Neural crest cell (in vitro differentiated cells): ENCODE measurements at places on chromosomes 2 and 18. TPM values are rescaled to one million over a fixed set of nuclear protein-coding genes. Genes with fewer than 3 reads are reported as not detected.

PXDN gene
- 217 and 218 TPM in 2 replicates for total RNA-seq

PER2 gene
- total RNA-seq: 8.6 TPM in 2 replicates

VWC2L gene
- total RNA-seq: 0.11 and 0.23 TPM in 2 replicates

STPG4 gene
- total RNA-seq: 0.26 and 0.34 TPM in 2 replicates

TXNL4A gene
- total RNA-seq: 140 and 144 TPM in 2 replicates

HTR2B gene
- not detected in 2 replicates for total RNA-seq

RAPH1 gene
- total RNA-seq: 24.8 and 25.7 TPM in 2 replicates

ASXL3 gene
- 14.5 and 18.2 TPM in 2 replicates for total RNA-seq

RGPD4 gene
- 0.05 TPM in 1 of 2 replicates, not detected in the other for total RNA-seq

DNA sequence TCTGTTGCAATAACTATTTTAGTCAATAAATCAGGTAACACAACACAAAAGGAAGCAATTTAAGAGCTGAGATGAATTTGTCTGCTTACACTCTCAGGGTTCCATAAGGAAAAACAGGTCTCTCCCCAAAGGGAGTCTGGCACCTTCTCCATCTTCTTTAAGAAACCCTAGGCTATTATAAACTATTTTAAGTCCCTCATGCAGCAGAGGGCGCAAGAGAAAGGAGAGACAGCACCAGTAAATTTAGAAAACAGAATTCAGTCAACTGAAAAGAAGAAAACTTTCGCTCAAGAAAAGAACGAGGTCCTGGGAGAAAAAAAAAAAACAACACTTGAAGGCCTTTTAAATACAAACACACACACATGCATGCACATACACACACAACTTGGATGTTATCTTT lies 19.1 kb downstream of the SULT1C4 start:
- DNase-seq: no peak

DNA sequence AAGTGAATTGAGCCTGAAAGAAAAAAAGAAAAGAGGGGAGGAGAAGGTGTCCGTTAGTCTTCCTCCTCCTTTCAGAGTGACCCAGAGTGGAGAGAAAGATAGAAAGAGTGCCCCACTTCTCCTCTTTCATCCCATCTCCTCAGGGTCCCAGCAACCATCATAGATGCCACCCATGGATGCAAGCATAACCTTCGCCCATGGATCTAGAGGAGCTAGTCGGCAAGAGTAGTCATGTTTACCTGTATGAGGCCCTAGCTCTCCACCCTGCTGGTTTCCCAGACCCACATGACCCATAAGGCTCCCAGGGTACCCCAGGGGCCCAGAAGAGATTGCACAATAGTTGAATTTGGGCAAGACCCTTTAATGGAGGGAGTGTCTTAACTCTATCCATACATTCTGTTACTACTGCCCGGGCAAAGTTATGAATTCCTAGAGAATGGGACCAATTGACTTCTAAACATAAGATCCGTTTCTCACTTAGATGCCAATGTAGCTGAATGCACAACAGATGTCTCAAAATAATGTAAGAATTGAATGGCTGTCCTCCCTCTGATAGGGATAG lies 56.1 kb upstream of the CDCA7 start:
- DNase-seq: no peak

DNA sequence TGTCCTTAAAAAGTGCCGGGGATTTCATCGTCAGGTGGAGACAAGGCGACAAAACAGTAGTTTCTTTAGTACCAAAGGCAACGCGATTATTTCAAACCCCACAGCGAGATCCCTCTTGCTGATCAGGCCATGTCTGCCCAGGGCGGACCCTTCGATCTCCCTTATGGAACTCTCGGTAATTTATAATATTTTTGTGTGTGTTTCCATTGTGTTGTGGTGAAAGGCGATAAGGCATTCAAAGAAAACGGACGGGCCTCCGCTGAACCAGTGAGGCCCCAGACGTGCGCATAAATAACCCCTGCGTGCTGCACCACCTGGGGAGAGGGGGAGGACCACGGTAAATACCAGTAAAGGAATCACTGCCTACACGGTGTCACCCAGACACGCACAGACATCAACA lies 1.4 kb upstream of the GAD1 start:
- no peak for DNase-seq

DNA sequence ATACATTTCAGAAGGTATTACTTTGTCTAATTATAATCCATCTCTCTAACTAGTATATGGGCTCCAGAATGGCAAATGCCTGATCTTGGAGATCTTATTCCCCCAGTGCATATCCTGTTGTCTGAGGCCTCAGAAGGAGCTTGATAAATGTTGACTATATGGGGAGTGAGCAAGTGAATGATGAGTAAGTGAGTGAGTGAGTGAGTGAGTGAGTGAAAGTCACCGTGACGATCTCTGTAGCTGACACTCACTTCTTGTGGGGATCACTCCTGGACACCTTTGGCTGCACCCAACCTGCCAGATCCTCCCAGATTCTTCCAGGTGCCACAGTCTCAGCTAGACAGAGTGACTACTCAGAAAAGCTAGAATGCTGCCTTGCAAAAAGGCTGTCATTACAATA lies 2.8 kb downstream of the XDH start:
- DNase-seq: no peak

GRCh38 chr2:167135706-167136105 lies 247.4 kb downstream of the XIRP2 start:
- no peak for DNase-seq

DNA sequence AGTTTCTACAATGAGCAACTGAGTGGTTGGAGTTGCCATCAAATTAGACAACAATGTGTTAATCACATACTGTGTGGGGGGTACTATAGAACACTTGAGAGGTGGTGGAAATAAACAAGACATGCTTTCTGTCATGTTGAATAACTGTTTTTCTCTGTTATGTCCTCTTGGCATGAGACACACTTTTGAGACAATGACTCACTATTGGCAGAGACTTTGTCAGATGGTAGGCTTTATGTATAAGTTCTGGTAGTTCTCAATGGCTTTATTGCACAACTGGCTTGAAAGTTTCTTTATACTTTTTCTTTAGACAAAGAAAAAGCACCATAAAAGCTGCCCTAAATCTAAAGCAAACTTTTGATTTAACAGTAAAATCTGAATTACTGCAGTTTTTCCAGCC lies 578.7 kb downstream of the ADCYAP1 start:
- no peak for DNase-seq

- DNase-seq: no peak
These were observed 55.0 kb upstream of the SERPINB2 start for GRCh38 chr18:63832470-63832869.

GRCh38 chr2:68909793-68910674 lies 38.8 kb upstream of the BMP10 start:
- peak; percentile 72 for DNase-seq

DNA sequence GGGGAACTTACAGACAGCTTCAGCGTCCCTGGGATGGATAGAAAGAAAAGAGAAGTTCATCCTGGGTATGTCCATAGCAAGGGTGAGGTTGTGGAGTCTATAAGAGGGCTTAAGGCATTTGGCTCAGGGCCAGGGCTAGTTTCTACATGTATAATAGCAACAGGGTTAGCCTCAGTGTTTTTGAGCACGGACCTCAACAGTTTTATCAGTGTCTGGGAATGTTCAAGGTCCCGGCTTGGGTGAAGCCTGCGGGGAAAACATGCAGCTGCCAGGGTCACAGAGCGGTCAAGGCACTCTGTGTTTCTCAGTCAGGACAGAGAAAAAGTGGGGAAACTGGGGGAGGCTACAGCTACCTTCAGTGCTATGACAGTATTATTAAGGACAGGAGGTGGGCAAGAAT lies 427.7 kb upstream of the HS6ST1 start:
- no peak for DNase-seq

- DNase-seq: no peak
These were observed 73.3 kb upstream of the L3MBTL4 start for GRCh38 chr18:6487968-6488367.

DNA sequence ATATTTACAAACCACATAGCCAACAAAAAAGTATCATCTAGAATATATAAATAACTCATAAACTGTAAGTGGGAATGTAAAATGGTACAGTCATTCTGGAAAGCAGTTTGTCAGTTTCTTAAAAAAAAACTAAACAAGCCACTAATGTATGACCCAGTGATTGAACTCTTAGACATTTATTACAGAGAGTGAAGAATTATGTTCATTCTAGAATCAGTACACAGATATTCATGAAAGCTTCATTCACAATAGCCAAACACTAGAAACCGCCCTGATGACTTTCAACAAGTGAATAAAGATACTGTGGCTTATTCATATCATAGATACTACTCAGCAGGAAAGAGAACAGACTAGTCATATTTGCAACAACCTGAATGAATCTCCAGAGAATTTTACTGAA lies 1541.5 kb downstream of the LRP1B start:
- no peak for DNase-seq

DNA sequence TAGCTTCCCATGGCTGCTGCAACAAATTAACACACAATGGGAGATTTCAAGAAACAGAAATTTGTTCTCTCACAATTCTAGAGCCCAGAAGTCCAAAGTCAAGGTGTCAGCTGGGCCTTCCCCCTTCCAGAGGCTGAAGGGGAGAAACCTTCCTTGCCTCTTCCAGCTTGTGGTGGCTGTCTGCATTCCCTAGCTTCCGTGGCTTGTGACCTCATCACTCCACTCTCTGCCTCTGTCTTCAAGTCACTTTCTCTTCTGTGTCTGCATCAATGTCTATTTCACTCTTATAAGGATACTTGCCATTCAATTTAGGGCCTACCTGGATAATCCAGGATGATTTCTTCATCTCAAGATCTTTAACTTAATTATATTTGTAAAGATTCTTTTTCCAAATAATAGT lies 16.8 kb upstream of the SRBD1 start:
- DNase-seq: no peak

GRCh38 chr2:140862181-140862580 lies 1268.6 kb downstream of the LRP1B start:
- DNase-seq: no peak

- no peak for DNase-seq
These were observed 51.4 kb downstream of the TRPM8 start for GRCh38 chr2:233968556-233968955.

GRCh38 chr2:26088038-26088643 lies 54.3 kb downstream of the RAB10 start:
- DNase-seq: no peak

GRCh38 chr18:14935210-14935609 lies 187.2 kb downstream of the ANKRD30B start:
- no peak for DNase-seq

DNA sequence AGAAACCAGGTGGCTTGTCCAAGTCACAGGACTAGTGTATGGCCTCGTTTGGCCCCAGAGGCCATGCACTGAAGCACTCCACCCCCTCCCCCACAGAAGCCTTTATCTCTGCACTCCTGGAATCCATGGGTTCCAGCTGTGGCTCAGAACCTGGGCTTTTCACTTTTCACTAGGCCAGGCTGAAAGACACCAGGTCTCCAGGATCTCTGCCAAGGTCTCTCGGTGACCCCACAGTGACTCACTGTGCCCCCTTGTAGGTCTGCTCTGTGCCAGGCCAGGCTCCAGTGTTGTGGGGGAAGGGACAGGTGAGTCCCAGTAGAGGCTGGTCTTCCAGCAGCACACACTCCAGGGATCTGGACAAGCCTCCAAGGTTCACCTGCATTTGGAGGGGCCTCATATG lies 31.0 kb upstream of the GLI2 start:
- DNase-seq: no peak

DNA sequence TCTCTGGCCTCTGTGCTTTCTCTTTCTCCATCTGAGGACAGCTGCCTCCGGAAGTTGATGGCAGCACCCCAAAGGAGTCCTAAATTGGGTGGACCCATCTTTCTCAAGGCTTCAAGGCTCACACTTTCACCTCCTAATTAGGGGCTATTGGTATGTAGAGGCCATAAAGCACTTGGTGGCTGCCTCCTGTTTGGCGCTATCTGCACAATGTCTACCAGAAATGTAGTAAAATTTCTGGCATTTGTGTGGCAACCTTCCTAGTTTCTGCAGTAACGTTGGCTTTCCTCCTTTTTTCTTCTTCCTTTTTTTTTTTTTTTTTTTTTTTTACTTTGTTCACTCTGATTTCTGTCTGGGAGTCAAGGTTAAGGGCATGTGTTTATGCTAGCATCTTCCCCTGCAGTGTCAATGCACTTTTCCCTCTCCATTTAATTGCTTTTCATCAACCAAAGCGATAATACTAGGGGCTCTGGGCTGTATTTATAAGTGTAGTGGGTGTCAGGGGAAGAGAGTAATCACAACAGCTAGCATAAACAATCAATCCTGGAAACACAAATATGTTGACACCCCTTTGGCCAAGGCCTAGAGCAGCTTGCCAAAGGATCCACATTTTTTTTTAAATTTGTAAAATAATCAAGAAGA lies 86.0 kb downstream of the TACR1 start:
- DNase-seq: no peak

GRCh38 chr2:69773206-69773605 lies 31.3 kb downstream of the ANXA4 start:
- no peak for DNase-seq

DNA sequence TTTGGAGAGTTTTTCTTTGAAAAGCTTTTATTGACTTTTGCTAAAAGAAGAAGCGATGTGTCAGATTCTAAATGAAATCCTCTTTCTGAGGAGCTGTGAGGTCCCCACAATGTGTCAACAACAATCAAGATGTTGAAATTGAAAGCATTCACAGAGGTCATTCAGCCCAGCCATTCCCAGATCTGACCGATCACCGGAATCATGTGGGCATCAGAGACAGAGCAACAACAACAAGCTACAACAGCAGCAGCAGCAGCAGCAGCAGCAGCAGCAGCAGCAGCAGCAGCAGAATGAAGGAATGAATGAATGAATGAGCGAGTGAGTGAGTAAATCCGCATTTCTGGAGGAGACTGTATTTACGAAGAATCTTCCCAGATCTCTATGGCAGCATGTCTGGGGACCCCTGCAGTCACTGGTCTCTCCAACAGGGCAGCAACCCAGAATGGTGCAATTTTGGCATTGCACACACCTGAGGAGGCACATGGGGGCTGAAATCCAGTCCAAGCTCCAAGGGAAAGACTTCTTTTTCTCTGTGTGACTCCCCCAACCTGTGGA lies 299.0 kb downstream of the MYCN start:
- DNase-seq: no peak

- DNase-seq: no peak
These were observed 81.4 kb downstream of the CELF4 start for GRCh38 chr18:37483984-37484819.

DNA sequence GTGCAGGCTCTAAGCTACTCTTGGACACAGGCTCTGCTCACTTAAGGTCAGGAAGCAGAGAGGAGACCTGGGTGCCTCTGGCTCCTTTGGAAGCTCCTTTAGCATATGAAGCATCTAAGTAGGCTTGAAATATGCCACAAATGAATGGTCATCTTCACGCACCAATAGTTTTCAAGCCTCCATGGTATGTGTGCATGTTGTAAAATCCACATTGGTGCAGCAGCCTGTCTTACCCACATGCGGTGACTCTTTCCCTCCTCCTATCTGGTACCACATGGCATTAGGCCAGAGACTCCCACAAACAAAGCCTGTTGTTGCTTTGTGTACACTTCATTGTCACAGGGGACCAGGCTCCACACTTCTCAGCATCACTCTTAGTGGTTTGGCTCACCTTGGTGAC lies 442.2 kb upstream of the RAB12 start:
- DNase-seq: no peak

- no peak for DNase-seq
These were observed 439.6 kb upstream of the MMADHC start for GRCh38 chr2:150027164-150027563.

DNA sequence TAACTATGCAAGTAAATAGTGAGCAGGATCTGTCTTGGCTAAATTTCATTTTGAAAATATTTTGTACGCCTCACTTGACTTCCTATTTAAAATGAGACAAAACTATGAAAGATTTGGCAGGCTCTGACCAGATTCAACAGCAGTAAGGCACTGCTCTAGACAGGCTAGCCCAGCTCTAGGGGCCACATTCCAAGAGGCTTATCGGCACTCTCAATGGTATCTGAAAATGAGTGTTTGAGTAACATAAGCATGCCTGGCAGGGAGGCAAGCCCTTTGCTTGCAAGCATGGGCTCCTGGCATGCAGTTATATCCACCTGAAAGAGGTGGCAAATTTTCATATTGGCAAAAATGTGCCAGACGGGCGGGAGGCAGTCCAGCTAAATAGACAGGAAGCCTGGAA lies 10.5 kb downstream of the CAPN13 start:
- DNase-seq: no peak
